Heart left ventricle (tissue), 16 donors: ENCODE measurements at places on chromosomes 11 and 22. TPM values are rescaled to one million over a fixed set of nuclear protein-coding genes. Genes with fewer than 3 reads are reported as not detected.

DNA sequence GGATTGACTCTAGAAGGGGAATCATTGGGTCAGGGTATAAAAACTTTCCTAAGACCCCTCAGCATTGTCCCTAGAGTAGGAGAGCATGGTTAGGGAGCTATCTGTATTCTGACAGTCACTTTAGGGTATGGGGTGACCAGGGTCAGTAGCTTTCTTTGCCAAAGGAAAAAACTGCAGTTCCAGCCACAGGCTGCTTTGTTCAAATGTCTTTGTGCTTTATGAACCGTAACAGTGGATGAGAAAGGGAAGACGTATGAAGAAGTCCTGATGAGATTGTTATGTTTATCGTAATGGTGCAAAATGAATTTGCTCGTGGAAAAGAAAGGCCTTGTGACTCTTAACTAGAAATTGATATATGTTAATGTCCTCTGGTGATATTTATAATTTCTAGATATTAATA lies 30.0 kb downstream of the CYB5R2 start:
- DNase-seq: no peak

DNA sequence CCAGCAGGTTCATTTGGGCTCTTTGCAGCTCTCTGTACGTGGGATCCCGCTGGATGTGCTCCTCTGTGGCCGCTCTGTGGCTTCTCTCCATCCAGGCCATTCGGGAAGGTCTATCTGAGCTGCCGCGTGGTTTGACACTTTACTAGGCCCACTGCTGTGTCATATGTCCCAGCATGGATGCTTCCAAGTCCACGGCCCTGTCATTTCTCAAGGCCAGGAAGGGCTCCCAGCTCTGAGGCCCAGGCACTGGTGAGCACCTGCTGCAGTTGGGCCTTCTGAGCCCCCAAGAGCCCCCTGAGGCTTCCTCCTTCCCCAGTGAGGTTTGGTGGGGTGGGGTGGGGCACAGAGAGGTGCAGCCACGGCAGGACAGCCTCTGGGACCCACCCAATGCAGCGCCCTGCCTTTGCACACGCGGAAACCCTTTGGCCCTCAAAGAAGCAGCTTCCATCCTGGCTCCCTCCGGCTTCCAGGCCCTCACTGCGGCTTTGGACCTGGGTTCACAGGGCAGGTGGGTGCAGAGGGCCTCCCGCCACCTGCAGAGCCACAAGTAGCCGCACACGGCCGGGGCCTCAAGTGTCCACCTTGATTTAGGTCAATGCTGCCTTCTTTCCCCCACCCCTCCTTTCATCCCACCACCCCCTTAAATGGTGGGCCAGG lies 44.5 kb upstream of the FGF3 start:
- no peak for DNase-seq

DNA sequence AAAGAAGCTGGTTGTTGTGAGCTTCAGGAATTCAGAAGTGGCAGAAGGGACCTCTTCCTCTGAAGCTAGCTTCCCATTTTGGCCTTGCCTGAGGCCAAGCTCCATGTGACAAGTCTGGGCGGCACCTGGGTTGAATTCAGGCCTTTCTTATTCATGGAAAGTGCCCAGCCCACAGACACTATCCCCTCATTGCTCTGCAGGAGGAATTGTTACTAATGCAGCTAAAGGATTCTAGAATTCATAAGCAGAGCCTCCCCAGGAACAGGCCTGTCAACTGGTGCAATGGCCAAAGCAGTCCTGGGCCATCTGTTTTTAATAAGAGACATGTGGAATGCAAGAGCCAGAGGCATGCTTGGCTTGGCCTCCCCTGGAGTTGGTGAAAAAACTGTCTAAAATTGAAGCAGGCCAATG lies 71.4 kb downstream of the SLC1A2 start:
- DNase-seq: no peak

GRCh38 chr22:50602338-50602700 lies 1.7 kb downstream of the MAPK8IP2 start:
- DNase-seq: no peak

DNA sequence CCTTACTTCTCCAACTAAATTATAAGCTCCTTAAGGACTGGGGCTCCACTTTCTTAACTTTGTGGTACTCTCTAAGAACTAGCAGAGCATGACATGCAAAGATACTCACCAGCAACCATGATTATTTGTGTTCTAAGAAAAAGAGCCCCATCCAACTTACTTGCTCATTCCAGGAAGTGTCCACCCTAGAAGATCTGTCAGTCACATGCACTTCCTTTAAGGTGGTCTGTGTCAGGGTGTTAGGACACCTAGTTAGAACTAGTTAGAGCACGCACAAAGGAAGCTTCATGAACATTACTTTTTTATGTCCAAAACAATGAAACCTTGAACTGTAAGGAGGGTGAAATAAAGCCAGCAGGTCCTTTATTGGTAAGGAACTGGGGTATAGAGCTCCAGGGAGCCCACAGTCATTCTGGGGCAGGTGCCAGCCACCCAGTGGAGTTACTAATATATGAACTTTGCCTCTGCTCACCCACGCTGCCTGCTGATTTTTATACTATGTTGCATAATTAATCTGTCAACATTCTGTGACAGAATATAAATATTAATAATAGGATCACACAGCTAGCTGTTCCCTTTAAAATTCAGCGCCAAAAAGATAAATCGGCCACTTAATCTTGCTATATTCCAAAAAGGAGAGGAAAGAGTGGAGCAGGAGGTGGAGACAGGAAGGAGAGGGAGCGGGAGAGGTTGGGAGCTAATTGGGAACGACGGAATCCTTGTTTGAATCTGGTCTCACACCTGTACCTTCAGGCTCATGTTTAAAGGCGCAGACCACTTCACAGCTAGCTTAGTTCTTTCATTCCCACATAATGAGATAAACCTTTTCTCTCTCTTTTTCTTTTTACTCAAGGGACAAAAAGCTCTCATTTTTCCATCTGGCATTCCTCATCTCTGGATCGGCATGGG lies 755.0 kb downstream of the OPCML start:
- no peak for DNase-seq

DNA sequence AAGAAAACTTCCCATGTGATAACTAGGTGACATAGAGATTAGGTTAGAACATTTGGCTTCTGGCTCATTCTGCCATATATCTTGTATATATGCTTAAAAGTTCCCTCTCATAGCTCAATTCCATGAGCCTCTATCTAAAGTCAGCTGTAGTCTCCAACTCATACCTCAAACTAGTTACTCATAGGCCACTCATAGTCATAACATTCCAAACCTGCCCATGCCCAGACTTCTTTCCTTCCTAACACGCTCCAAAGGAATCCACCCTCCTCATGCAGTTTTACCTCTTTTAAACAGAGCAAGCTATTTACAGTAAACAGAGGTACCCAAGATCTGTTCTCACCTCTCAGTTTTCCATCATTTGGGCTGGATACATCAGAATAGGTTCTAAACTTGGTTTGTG lies 39.4 kb downstream of the GLYATL2 start:
- DNase-seq: no peak

The CLCF1 gene
- total RNA-seq: 0.25 TPM

The FJX1 gene
- total RNA-seq: 2.2 TPM

The ACR gene
- 0.35 TPM for total RNA-seq

The RNASEH2C gene
- 44.3 TPM for total RNA-seq
